Stimulated activated CD8-positive, alpha-beta memory T cell treated with anti-CD3 and anti-CD28 coated beads, Interleukin-2, amount 100 ng/mL, for 1 hour (primary cell): ENCODE measurements at places on chromosomes 7 and 10.

DNA sequence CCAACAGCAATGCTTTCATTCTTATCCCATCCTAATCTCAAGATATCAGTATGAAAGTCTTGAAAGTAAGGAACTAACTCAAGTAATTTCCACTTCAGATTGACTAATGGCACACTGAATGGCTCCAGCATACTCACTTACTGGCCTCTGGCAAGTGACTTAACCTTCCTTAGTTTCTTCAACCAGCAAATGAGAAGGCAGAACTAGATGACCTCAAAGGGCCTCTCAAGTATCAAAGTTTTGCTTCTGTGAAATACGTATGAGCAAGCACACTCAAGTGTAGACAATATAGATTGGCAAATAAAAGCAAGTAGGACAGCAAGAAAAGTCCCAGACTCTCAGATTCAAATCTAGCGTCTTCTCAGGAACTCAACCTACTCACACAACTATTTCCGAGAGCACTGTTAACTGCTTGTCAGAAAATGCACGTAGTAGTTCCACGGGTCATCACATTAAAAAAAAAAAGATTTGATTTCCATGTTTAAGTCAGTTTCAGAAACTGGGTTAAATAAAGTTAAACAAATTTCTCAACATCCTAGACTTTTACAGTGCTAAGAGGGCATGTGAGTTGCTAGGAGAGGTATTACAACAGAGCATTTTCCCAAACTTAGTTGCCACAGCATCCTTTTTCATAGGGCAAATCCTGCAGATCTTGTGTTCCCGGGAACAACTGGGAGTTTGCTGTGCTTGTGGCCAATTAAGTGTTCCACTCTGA, 276.9 kb upstream of the KLF14 start:
- DNase-seq = no peak

DNA sequence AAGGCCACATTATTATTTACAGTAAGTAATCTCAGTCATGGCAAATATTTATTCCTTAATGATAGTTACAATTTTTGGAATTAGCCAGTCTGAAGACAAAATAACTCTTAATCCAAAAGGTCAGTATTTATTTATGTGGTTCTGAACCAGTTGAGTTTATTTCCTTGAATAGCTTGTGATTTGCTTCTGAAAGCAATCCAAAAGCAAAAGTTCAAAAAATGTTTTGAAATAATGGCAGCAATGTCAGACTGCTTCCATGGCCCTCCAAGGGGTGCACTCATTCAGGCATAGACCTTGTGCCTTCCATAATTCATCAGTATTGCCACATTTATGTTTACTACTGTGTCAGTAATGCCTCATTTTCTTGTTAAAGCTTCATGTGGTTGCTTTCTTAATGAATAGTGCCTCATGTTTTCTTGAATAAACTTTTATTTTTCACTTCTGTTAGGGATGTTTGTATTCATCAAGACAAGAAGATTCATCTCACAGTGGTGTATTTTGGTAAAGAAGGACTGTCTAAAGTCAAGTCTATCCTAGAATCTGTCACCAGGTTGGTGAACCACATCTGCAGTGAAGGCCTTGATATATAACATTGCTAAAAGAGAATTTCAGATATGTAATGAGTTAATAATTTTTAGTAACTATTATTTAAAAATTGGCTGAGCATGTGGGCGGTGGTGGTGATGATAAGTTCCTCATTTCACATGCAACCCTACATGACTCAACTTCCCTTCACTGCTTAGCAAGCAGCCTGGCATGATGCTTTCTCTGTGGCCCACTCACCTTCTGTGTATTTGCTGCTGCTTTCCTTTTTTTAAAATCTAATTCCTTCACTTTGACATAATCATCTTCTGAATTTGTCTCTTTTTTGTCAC, 22.0 kb downstream of the CSGALNACT2 start:
- no peak for DNase-seq

DNA sequence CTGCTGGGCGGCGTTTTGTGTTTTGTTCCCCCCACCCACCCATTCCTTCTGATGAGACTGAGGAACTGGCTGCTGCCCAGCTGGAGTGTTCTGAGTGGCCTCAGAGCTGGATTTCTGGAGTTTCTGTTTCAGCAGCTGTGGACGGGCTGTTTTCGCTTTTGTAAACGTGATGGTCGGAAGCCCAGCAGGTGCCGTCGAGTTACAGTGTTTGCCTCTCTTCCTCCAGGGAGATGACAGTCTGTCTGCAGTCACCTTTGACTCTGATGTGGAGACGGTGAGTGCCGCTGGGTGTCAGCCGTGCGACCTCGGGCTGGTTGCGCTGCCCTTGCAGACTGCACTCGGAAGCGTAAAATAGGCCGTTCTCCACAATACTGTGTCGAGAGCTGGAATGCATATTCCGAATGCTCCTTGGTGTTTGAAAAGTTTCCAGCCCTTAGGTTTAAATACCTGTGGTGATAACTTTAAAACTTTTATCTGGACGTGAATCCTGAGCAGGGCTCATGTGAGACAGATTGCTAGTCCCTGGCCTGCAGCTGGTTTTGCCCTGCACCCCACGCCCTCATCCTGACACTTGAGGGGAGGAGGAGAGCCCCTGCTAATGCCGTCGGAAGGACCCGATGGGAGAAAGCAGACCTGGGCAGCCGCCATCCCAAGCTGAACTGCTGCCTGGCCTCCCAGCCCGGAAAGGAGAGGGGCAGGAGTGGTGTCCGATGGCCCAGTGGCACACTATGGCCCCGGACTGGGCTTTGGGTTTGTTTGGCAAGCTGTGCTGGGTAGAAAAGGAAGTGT, 8.3 kb downstream of the IQCE start:
- DNase-seq = no peak

- no peak for DNase-seq
These were observed 1.1 kb downstream of the HOXA2 start for GRCh38 chr7:27101171-27101956.

DNA sequence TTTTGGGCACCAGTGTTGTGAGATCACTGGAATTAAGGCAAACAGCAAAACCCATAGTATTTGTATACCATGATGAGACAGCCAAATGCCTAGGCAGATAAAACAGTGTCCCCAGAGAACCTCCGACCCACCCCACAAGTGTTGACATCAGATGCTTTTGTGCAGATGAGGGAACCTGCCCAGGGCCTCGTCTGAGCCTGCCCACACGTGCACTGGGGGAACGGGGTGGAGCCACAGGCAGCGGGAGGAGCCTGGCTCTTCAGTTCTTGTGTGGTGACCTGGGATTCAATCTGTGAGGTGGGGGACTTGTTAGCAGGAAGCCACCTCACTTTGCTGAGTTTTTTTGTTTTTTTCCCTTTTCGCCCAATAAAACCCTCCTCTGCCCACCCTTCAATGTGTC, 33.4 kb upstream of the OPTN start:
- DNase-seq = no peak

- no peak for DNase-seq
These were observed 435.8 kb upstream of the MTPN start for GRCh38 chr7:136412952-136413351.
